Smooth muscle cell of trachea (primary cell): ENCODE measurements at places on chromosomes 13 and 19. TPM values are rescaled to one million over a fixed set of nuclear protein-coding genes. Genes with fewer than 3 reads are reported as not detected.

R3HDM4 gene
- total RNA-seq = 16.6 and 23.3 TPM in 2 replicates

KIR3DL1 gene
- total RNA-seq = not detected in 2 replicates

TMPRSS9 gene
- under 0.01 TPM in 1 of 2 replicates, not detected in the other for total RNA-seq

SIGLEC5 gene
- total RNA-seq = not detected in 2 replicates

PEG3 gene
- 0.29 and 5.0 TPM in 2 replicates for total RNA-seq

ANGPTL4 gene
- total RNA-seq = 3.9 and 6.9 TPM in 2 replicates

LGI4 gene
- 0.29 and 1.7 TPM in 2 replicates for total RNA-seq

OR7A5 gene
- total RNA-seq = not detected in 2 replicates

CYP4F2 gene
- total RNA-seq = not detected in 2 replicates

RHPN2 gene
- total RNA-seq = 2.2 and 3.0 TPM in 2 replicates

SMIM24 gene
- total RNA-seq = not detected in 2 replicates

PALM3 gene
- total RNA-seq = 0.87 and 0.99 TPM in 2 replicates

TUBA3C gene
- total RNA-seq = 0.15 TPM in 1 of 2 replicates, not detected in the other

IZUMO1 gene
- not detected in 2 replicates for total RNA-seq

FFAR3 gene
- total RNA-seq = not detected in 2 replicates

GDF15 gene
- total RNA-seq = 37.7 and 138 TPM in 2 replicates

TNNT1 gene
- total RNA-seq = 6.8 and 20.8 TPM in 2 replicates

PTGIR gene
- 2.9 and 6.8 TPM in 2 replicates for total RNA-seq

ZNF723 gene
- not detected in 2 replicates for total RNA-seq

CEBPA gene
- total RNA-seq = 0.15 and 0.66 TPM in 2 replicates

LMO7 gene
- 79.4 and 98.9 TPM in 2 replicates for total RNA-seq

NMRK2 gene
- total RNA-seq = not detected in 2 replicates

PTPRH gene
- total RNA-seq = 4.5 and 10.9 TPM in 2 replicates

ACER1 gene
- total RNA-seq = not detected in 2 replicates

ZNF296 gene
- total RNA-seq = 0.17 and 0.29 TPM in 2 replicates

SHISA2 gene
- total RNA-seq = under 0.01 TPM in 2 replicates

ZIC5 gene
- not detected in 2 replicates for total RNA-seq

ZNF709 gene
- total RNA-seq = 3.5 and 4.1 TPM in 2 replicates

ZNF667 gene
- total RNA-seq = 3.9 and 7.6 TPM in 2 replicates

ZSCAN5C gene
- total RNA-seq = not detected in 2 replicates

IGFLR1 gene
- total RNA-seq = 0.29 and 1.2 TPM in 2 replicates

ZNF573 gene
- total RNA-seq = 6.5 and 8.4 TPM in 2 replicates

EDNRB gene
- total RNA-seq = 48.1 and 48.5 TPM in 2 replicates

MYBPC2 gene
- not detected in 2 replicates for total RNA-seq

ZNF549 gene
- 5.6 and 6.3 TPM in 2 replicates for total RNA-seq

CLDN10 gene
- not detected in 2 replicates for total RNA-seq

FCHO1 gene
- 0.29 and 0.83 TPM in 2 replicates for total RNA-seq

RUBCNL gene
- total RNA-seq = 11.2 and 17.0 TPM in 2 replicates

ERICH6B gene
- total RNA-seq = not detected in 2 replicates

ZNF416 gene
- total RNA-seq = 6.8 and 6.9 TPM in 2 replicates

ZNF470 gene
- 6.4 and 6.9 TPM in 2 replicates for total RNA-seq

CALR3 gene
- total RNA-seq = not detected in 2 replicates

ADM5 gene
- total RNA-seq = 0.44 and 0.83 TPM in 2 replicates

LILRA1 gene
- total RNA-seq = not detected in 2 replicates

LILRB3 gene
- total RNA-seq = not detected in 2 replicates

APOC4 gene
- total RNA-seq = not detected in 2 replicates

TMEM59L gene
- 0.29 and 4.6 TPM in 2 replicates for total RNA-seq

OR7D2 gene
- total RNA-seq = 0.33 TPM in 1 of 2 replicates, not detected in the other

FXYD1 gene
- total RNA-seq = 0.44 and 5.8 TPM in 2 replicates

TMEM86B gene
- total RNA-seq = 2.2 and 2.3 TPM in 2 replicates

C19orf67 gene
- 0.17 TPM in 1 of 2 replicates, not detected in the other for total RNA-seq
